ENCODE measurements at places on chromosomes 11 and 22.

GRCh38 chr22:27473533-27473932 lies 328.0 kb downstream of the MN1 start:
- no peak for DNase-seq

DNA sequence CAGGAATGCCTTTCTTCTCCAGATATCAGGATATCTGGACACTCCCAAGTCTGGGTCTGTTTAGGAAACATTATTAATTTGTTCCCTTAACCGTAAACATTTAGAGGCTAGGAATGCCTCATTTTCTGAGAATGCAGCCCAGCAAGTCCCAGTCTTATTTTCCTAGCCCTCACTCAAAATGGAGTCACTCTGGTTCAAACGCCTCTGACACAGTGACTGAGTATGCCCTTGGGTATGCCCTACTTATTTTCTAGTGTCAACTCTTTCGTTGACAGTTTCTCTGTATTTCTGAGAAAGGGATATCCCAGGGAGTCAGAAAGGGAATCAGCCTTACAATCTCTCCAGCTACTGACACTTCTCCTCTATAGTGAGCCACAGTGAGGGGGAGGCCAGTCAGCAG lies 16.0 kb upstream of the CCDC81 start:
- DNase-seq: no peak

DNA sequence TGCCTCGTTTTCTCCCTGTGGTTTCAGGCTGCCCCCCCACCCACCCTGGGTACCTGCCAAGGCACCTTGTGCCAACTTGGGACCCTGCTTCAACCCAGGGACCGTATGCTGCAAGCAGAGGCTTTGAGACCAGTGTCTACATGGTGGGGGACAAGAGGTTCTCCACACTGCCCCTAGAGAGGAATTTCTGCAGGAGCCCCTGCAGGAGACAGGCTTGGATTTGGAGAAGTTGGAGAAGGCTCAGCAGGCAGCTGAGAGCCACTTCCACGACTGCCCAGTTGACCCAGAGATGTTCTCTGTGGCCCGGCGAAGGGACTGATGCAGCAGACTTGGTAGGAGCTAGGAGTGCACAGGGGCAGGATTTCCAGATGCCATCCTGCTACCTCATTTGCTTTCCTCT lies 20.1 kb upstream of the NNMT start:
- no peak for DNase-seq

DNA sequence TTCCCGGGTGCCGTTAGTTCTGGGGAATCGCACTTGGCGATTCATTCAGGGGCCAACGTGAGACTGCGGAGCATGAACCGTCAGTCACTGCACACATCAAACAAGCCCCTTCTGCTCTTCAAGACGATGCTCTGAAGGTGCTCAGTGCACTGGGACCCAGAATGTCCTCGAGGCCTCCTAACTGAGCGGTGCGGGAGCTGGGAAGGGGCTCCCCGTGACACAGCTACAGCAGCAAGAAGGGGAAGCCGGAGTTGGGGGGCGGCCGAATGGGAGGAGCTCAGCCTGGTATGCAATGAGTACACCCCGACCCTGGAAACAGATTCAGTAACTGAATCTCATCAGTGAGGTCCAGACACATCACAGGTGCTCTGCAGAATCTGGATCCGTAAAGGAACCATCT lies 150.8 kb downstream of the SHANK2 start:
- DNase-seq: no peak

DNA sequence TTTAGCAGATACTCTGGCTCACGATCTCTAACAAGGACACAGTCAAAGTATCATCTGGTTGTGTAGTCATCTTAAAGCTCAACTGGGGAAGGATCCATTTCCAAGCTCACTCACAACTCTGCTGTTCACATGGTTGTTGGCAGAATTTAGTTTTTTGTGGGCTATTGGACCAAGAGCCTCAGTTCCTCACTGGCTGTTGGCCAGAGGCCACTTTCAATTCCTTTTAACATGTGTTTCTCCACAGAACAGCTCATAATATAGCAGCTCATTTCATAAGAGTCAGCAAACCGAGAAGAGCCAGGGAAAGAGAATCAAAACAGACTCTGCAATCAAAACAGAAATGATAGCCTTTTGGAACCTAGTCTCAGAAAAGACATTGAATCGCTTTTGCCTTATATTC lies 22.6 kb downstream of the IZUMO1R start:
- DNase-seq: no peak

- peak; percentile 46 for DNase-seq
These were observed 4.9 kb downstream of the OVOL1 start for GRCh38 chr11:65791719-65792213.

Data from large intestine (tissue), 12 donors.